Stimulated activated naive CD4-positive, alpha-beta T cell (primary cell): ENCODE measurements at places on chromosomes 7 and 10.

- peak; percentile 28 for DNase-seq
Measured at GRCh38 chr10:101839416-101840063, 4.1 kb downstream of the KCNIP2 start.

- DNase-seq = no peak
Measured at GRCh38 chr10:44083719-44084400, 301.0 kb downstream of the CXCL12 start.

DNA sequence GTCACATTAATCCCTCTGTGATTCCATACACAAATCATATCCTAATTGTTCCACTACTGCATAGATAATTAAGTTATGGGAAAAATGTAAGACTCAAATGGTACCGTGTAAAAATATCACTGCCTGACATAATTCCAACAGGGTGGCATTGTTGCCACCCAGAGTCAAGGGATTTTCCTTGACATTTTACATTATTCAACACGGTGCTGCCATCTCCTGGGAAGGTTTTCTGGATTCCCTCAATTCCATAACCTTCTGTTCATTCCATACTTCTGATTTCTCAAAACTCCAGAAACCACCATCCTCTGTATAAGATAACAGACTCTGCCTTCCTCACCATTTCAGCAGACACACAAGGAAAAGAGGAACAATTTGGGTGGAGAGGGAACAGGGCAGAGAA lies 495.9 kb downstream of the XPNPEP1 start:
- no peak for DNase-seq

DNA sequence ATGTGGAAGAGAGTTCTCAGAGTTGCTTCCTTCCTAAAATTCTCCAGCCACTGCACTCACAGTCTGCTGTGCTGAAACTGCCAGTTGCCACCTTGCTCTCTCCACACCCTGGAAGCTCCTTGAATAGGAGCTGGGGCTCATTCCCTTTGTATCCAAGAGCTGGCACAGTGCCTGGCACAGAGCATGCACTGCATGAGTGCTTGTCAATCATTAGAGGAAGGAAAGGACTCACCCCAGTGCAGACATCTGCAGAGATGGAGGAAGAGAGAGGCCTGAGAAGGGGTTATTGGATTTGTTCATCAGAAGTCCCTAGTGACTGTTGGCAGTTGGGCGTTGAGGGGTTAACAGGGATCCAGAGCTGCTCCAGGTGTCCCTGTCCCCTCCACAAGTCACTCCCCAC lies 41.7 kb upstream of the DUSP5 start:
- no peak for DNase-seq

- DNase-seq = no peak
Measured at GRCh38 chr10:103040418-103040817, 122.3 kb downstream of the CNNM2 start.
